ENCODE measurements at places on chromosomes 6 and 20.

DNA sequence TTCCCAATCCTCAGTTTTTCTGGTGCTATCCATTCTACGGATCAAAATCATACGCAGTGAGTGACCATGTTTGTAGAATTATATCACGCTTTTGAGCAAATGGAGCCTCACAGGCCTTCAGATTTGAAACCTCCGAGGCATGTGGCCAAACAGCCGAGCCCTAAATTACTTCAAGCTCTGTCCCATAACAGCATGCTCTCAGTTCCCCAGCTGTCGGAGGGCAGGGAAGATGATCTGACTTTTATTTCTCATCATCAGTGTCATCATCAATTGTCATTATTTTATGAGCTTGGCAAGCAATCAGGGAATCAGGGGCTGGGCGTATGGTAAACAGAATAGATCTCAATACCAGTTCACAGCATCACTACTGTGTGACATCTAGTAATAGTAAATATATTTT is 73.2 kb downstream of the PSMG4 start:
- DNase-seq, result no peak

GRCh38 chr20:4216866-4217265 is 201.5 kb upstream of the RNF24 start:
- DNase-seq, result no peak

DNA sequence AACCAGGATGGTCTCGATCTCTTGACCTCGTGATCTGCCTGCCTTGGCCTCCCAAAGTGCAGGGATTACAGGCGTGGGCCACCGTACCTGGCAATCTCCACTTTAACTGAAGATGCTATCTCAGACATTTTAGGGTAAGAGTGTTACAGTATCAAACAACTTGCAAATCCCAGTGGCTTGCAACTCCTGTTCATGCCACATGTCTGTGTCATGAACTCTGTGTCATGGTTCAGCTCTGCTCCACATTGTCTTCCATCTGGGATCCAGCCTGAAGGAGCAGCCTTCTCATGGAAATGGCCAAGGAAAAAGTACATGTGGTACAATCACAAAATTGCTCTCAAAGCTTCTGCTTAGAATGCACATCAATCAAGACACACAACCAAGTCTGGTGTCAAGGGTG is 114.9 kb downstream of the MAP3K5 start:
- no peak for DNase-seq

DNA sequence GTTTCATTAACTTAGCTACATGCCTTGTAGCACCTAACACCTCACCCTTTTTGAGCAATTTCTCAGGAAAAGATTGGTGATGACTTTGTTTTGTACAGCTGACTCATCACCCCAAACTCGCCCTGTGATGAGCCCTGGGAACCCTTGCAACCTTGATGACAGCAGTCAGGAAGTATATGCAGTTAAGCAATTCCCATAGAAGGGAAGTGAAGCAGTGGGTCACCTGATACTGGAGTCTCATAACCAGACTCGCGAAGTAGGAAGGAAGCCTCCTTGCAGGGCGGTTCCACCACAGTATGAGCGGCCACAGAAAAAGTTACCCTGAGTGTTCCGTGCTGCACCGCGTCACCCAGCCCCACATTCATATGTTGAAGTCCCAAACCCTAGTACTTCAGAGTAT is 82.0 kb upstream of the EDN1 start:
- DNase-seq, result no peak

DNA sequence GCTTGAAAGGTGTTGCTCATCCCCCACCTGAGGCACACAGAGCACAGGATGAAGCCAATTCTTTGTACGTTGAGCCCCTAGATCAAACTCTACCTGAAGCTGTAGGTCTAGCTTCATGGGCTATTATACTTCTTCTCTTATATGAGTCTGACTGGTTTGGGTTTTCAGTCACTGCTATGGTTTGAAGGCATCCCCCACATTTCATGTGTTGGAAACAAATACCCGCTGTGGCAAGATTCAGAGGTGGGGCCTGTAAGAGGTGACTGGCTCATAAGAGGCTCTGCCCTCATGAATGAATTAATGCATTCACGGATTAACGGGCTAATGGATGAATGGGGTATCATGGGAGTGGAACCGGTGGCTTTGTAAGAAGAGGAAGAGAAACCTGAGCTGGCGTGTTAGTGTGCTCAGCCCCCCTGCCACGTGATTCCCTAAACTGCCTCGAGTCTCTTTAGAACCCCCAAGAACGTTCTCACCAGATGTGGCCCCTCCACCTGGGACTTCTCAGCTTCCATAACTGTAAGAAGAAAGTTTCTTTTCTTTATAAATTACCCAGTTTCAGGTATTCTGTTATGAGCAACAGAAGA is 39.2 kb downstream of the PREX1 start:
- DNase-seq, result no peak

DNA sequence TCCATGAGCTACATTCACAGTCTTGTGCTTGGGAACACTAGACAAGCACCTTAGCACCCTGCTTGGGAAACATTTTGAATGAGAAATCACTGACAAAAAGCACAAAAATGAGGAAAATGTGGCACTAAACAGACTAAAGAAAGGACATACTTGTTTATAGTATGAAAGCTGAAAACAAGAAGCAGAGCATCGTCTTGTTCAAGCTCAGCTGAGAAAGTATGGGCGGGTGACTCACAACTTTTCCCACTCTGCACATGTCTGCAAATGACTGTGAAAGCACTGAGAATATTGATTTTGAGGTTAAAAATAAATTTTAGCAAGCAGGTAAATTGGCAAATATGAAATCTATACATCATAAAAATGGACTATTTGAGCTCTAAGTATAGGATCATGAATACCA is 725.3 kb downstream of the COL12A1 start:
- no peak for DNase-seq

DNA sequence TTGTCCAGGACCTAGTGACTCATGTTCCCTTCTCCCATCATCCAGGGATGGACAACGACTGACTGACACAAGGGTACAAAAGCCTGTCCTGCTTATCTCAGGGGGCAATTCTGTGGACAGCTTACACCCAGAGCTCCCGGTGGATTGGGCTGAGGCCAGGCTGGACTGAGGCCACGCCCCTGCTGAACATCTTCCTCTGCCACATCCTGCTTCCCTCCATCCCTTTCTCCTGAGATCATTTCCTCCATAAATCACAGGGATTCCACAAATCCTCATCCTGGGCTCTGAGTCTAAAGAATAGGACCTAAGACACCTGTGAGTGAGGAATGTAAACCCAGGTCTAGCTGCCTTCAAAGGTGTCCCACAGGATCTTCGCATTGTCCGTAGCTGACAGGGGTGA is 30.4 kb upstream of the RNF24 start:
- no peak for DNase-seq

DNA sequence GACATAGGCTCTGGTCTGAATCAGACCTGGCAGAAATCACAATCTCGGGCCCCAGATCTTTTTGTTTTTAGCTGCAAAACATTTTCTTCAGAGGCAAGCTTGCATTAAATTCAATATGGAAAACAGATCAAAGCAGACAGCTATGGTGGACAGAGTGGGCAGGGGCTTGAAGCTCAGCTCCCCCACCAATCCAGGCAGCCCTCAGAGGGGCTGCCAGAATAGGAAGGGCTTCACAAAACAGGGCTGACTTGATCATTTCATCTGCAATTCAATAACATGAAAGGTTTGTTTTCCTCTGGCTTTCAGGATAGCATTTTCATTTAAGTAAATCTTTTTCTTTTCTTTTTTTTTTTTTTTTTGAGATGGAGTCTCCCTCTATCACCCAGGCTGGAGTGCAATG is 49.2 kb upstream of the ALDH8A1 start:
- DNase-seq, result no peak

DNA sequence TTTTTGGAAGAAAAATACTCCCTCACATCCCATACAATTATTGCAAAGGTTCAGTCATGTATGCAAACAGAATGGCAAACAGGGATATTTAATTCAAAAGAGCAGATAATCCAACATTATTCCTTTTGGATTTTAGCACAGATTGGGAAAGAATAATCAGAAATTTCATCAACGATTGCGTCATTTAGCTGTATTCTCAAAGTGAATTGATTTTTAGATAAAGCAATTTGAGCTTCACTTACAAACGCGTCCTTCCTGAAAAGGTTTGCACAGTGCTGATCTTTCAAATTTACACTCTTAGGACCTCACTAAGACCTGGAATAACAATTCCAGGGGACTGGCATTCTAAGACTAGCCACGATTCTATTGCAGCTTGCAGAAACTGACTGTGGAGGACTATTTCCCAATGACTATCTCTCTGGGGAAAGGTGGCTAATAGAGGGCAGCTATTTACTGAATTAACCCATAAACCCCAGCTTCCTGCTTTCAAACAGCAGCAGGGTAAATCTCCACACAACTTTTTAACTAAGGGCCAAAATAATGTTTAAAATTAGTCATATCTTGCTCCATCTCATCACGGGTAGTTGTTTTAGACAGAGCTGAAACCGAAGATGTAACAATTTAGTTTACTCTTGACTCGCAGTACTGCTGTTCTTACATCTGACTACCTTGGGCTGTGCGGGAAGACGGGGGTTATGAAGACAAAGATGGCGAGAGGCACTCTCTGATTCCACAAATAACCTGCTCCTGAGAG is 131.2 kb upstream of the FAM184A start:
- no peak for DNase-seq

GRCh38 chr20:53757472-53757913 is 163.9 kb upstream of the ZNF217 start:
- no peak for DNase-seq

DNA sequence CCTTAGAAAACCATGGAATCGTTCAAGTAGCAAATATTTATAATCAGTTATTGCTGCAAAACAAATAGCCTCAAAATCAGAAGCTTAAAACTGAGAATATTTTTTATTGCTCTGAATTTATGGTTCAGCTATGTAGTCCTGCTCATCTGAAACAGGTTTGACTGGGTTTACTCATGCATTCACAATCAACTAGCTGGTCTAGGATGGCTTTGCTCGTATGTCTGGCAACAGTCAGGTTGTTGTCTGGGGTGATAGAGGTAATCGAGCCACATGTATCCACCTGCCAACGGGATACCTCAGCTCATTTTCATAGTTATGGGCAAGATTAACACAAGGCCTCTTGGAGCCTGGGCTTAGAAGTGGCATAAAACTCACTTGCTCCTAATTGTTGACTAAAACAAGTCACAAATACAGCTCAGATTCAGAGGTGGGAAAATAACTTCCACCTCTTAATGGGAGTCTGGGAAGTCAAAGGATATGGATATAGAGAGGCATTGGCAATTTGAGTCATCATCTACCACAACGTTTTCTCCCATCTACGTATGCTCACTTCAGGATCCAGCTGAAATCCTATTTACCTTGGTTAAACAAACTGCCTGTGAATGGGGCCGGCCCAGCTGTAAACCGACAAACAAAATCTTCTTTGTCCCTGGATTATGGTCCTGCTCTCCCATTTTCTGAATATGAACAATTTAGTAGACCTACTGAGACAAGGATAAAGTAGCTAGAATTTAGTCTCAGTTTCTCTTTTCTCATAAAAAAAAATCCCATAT is 54.5 kb upstream of the TENT5A start:
- no peak for DNase-seq

- no peak for DNase-seq
Observed at GRCh38 chr6:158538741-158539140, 21.1 kb upstream of the TMEM181 start.

GRCh38 chr20:59159493-59160376 is 3.9 kb upstream of the ZNF831 start:
- DNase-seq, result no peak

DNA sequence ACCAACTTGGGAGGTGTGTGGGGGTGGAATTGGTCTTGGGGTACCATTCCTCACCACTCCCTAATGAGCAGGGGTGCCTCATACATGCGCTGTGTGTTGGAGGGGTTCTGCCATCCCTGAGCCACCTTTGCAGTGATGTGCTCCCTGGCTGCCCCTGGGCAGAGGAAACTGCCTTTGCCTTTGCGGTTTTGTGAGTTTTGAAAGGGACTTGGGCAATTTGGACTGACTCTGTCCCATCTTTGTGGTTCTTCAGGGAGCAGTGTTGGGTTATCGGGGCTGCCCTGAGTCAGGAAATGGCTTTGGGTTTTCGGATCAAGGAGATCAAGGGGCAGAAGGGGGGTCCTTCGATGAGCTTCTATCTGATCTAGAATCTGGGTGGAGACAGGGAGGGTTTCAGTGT is 3.9 kb upstream of the PHACTR3 start:
- no peak for DNase-seq

- DNase-seq, result no peak
Observed at GRCh38 chr6:148689168-148689567, 57.7 kb upstream of the UST start.

DNA sequence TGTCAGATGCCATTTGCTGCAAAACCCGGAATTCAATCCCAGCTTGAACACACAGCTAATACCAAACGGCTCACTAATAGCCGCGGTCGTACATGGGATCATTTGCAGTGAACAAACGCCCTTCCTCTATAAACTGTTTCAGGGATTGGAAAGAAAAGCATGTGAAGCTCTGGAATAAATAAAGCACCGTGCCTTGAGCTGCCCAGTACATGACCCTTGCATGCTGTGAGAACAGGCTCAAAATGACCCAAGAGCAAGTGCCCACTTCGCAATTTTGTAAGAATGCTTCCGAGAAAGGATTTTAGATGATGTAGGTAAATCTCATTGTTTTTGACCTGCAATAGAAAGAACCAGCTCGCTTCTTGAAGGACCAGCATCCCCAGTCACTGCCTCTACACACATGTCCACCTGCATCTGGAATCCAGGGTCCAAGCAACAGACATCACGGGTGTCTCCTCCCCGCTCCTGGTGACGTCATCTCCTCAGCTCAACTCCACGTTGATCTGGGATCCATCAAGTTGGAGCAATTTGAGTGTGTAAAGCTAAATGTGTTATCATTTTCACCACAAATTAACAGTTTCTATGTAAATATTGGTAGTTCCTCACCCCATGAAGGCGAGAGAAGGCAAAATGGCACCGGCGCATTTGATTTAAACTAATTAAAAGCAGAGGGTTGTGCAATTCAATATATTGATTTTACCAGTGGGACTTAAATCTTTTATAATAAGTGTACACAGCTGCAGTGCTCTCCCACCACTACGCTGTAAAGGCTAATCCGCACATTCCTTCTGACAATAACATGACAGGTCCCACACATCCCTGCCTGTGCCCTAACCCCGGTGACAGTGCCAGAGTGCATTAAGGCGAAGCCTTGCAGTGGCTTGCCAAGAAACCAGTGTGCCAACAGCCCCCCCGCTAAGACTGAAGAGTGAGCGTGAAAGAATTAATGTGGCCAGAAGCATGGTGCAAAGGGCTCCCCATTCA is 6.2 kb downstream of the BMP7 start:
- no peak for DNase-seq

- DNase-seq, result no peak
Observed at GRCh38 chr6:18185624-18186023, 30.4 kb downstream of the KDM1B start.

DNA sequence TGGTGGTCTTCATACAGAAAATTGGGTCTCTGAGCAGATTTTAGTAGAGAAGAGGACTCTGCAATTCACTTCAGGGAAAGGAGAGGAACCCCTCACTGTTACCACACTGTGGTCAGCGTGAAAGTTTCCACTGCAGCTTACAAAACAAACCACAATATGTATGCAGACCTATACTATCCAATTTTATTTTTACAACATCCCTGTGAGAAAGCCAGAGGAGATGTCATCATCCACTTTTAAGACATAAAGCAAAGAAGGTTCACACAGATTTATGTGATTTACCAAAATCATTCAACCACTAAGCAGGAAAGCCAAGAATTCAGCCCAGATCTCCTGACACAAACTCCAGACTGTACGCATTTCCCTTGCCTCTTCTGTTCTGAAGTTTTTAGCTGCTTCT is 442.4 kb downstream of the FRK start:
- no peak for DNase-seq

GRCh38 chr6:35810971-35811698 is 6.0 kb downstream of the LHFPL5 start:
- DNase-seq, result no peak

GRCh38 chr6:46217671-46218131 is 46.9 kb upstream of the ENPP5 start:
- no peak for DNase-seq
